Activated naive CD4-positive, alpha-beta T cell treated with anti-CD3 and anti-CD28 coated beads, Interleukin-2, amount 50 U/mL, for 16 hours (primary cell): ENCODE measurements at places on chromosomes 2 and 18.

GRCh38 chr2:169782513-169782912 is 16.2 kb upstream of the SSB start:
- no peak for DNase-seq

GRCh38 chr2:162327134-162327769 is 8.8 kb upstream of the IFIH1 start:
- peak; percentile 17 for DNase-seq

GRCh38 chr18:58997811-58998337 is 133.2 kb downstream of the ZNF532 start:
- no peak for DNase-seq

GRCh38 chr2:159998961-159999360 is 63.5 kb downstream of the PLA2R1 start:
- DNase-seq = no peak

DNA sequence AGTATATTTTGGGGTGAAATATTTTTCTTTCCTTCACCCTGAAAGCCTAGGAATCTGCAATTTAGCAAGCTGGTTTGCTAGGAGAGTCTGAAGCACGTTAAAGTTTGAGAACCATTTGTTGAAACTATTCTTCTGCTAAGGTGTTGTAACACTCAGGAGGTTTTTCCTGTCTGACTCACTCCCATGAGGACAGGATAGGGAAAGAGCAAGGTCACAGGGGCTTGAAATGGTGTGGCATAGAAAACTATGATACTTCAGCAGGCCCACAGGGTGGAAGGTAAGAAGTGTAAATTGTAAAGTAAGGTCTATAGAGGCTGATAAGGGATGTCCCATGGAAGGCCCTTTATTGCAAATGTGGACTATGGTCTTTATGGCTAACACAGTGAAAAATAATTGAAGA is 177.7 kb upstream of the ZC3H15 start:
- no peak for DNase-seq

- DNase-seq = no peak
These were observed 105.5 kb downstream of the CAPN13 start for GRCh38 chr2:30701782-30702181.

DNA sequence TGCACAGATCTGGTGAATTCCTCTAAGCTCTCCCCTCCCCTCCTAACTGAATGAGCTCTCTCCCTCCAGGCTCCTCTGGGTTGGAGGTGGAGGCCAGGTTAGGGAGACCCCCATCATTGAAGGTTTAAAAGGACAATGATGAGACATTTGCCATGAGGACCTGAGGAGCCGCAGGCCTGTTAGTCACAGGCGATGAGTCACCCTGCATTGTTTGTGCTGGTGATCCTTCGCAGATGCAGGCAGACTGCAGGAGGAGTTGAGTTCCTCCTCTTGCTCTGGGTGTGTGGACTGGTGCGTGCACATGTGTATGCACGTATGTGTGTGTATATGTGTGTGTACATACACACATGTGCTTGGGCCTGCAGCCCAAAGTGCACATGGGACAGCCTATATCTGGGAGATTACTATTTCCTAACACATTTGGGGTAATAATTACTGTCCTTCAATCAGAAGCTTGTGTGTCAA is 42.0 kb downstream of the MCFD2 start:
- DNase-seq = peak; percentile 20

DNA sequence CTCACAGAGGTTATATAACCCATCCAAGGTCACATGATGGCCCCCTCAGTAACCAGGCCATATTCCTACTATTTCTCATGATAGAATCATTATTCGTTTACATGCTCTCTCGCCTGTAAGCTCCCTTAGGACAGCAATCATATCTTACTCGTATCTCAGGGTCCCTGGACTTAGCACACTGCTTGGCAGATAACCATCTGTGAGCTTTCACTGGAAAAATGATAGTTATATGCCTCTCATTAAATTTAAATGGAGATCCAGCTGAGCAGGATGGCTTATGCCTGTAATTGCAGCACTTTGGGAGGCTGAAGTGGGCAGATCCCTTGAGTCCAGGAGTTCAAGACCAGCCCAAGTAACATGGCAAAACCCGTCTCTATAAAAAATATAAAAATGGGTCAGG is 21.9 kb downstream of the KIF3C start:
- DNase-seq = no peak

DNA sequence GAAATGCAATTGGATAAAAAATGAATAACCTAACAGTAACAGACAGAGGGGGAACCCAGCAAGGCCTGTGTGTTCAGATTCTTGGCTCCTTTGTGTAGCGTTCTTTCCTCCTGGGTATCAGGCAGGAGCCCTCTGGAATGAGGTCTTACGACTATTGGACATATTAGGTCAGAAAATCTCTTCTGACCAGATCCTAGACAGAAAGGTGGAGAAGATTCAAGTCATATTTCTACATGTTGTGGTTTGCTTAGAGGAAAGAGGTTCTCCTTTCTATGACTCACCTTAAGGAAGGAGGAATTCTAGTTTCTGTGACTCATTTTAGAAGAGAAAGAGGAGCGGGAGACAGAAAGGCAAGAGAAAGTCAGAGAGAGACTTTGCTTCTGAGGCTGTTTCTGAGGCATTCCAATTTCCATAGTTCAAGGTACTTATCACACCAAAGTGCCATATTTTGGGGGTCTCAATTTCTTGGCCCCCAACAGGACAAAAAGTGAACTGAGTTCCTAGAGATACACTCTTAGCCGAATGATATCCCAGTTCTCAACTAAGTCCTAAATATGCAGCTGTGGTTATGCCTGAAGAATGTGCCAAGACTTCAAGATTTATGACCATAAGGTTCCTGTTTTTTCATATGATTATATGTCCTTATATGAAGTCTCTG is 618.6 kb downstream of the ZEB2 start:
- no peak for DNase-seq

- DNase-seq = no peak
These were observed 18.8 kb downstream of the PSD4 start for GRCh38 chr2:113192459-113193100.

- DNase-seq = no peak
These were observed 24.8 kb upstream of the RPE start for GRCh38 chr2:209977386-209978239.

- DNase-seq = no peak
These were observed 20.4 kb downstream of the GORASP2 start for GRCh38 chr2:170949415-170949814.

GRCh38 chr2:62409442-62409841 is 96.6 kb downstream of the TMEM17 start:
- DNase-seq = no peak

GRCh38 chr18:8994603-8995002 is 107.9 kb upstream of the NDUFV2 start:
- no peak for DNase-seq

- DNase-seq = no peak
These were observed 46.2 kb upstream of the CCDC141 start for GRCh38 chr2:179096090-179096489.

DNA sequence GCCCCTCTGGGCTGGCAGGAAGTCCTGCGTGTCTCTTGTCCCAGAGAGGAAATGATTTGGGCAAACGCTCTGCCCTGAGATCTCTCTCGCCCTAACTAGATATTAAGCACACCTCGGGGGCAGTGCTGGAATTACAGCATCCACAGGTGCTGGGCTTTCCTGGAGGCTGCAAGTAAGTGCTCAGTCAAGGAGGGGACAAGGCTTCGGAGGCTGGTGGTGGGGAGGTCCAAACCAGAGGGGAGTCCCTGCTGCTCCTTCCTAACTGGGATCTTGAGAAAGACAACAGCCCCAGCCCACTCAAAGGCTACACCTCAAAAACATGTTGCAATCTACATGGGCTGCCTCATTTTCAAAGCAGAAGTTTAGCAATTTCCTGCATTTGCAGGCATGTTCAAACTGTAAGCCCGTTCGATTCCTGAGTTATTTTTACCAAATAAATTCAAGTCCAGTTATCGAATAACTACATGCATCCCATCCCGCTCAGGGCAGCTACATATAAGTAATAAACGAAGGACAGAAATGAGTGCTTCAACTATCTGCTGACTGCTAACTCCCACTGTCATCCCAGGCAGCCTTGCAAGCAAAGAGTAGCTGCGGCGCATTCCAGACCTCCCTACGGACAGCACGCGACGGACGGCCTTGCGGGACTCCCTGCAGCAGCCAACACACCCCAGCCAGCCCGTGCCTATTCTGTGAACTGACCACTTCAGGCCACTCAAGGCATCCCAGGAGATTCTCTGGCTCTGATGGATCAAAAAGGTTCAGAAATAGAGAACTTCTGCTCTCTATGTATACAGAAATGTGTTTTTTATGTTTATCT is 27.5 kb downstream of the ZNF516 start:
- DNase-seq = no peak

DNA sequence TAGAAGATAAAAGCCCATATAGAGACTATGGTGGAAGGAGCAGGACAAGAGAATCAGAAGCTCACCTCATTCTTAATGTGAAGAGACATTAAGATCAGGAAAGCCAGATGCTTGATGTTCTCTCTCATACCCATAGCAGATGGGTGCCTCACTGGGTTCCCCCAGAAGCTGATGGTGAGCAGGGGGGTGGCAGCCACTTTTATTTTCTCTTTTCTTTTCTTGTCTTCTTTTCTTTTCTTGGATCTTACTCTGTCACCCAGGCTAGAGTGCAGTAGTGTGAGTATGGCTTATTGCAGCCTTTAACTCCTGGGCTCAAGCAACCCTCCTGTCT is 14.8 kb upstream of the CXCR4 start:
- no peak for DNase-seq

DNA sequence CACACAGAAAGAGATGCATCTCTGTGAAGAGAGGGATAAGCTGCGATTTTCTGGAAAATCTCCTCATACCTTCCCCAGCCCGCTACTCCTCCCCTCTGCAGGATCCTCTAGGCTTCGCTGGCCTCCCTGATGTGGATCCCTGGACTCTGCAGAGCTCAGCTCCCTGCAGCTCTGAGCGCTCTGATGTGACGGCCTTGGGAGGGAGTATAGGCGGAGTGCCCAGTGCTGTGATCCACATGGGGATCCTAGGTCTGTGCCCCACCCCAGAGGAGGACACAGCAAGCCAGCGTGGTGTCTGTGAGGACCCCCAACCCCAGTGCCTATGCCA is 111.0 kb downstream of the GYPC start:
- no peak for DNase-seq

DNA sequence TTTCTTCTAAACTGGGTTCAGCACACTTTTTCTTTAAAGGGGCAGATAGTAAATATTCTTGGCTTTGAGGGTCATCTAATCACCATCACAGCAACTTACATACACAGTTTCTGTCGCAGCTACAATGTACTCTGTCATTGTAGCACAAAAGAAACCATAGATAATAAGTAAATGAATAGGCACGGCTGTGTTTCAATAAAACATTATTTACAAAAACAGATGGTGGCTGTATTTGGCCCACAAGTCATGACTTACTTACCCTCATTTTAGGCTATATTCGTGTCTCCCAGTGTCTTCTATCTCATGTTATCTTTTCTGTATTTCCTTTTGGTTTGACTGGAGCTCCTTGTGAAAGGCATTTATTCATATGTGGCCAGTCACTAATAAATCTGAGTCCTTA is 168.3 kb downstream of the MAP2 start:
- DNase-seq = no peak

DNA sequence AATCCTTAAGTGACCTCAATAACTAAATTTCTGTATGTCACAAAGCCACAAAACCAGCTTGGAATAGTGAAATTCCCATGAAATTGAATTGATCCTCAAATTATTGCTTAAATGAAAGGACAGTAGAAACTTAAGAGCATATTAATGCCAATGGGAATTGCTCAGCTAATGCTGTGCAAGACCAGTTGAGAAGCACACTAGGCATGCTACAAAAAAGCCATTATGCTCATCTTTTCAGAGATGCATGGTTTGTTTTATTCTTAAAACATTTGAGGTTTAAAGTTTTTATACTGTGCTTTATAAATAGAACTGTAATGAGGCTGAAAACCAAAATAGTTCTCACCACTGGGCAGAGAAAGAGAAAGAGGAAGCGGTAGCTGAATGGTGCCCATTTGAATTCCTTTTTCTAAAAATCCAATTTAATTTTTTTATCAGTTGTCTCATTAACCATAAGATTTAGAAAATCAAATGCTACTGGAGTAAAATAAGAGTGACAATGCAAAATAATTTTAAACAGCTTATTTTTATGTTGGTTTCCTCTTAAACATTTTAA is 98.6 kb downstream of the LNPK start:
- no peak for DNase-seq

DNA sequence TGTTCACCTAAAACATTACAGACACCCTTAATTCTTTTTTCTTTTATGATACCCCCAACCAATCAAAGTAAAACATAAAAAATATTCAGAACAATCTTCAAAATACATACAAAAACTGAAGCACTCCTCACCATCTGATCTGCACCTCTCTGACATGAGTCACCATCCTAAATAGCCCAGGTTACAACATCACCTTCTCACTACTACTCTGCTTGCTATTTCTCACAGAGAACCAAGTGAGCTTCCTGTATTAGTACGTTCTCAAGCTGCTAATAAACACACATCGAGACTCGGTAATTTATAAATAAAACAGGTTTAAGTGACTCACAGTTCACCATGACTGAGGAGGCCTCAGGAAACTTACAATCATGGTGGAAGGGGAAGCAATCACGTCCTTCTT is 183.5 kb downstream of the CBLN2 start:
- no peak for DNase-seq

- DNase-seq = no peak
These were observed 25.7 kb upstream of the B3GNT7 start for GRCh38 chr2:231369580-231370428.

DNA sequence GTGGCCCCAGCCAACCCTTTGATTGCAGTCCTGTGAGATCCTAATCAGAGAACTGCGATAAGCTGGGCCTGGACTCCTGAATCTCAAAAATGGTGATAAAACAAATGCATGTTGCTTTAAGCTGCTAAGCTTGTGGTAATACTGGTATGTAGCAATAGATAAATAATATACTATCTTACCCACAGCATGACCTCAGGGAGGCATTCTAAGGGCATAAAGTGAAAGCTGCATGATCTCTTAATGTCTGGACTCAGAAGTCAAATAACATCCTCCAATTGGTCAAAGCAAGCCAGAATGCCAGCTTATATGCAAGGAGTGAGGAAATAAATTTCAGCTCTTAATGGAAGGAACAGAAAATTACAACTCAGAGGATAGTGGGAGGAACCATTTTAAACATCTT is 246.1 kb downstream of the FSIP2 start:
- DNase-seq = no peak
